ENCODE measurements at places on chromosomes 7 and 10.
A peak's percentile ranks its signal among the peaks of the same experiment; 100 is the strongest.

DNA sequence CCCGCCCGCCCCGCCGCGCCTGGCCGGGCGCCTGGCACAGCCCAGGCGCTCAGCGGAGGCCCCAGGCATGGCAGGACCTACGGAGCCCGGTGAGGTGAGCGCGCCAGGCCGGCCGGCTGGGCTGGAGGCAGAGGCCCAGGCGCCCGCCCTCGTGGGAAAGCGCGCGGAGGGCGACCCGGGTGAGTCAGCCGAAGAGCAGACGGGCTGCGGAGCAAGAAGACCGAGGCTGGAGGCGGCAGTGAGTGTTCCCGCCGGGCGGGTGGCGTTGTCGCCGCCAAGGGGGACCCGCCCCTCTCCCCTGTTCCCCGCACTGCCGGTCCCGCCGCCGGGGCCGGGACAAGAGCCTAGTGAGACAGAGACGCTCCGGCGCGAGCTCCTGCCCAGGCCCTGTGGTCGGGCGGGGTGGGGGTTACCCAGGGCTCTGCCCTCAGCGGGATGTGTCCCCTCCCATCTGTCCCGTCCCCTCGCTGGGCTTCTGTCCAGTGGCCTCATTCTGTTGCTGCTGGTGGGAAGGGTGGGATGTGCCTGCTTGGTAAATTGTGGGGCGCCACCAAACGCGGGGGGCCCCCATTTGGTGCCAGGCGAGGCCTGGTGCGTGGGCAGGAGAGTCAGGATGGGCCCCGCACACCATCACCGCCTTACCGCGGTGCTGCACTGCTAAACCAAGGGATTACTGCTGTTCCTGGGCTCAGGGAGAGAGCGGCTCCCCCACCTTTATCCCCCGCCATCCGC is 17.0 kb upstream of the NODAL start:
- no peak for DNase-seq
- H3K27me3 ChIP-seq, result peaks cover 68% of the 10 kb centered on the region
- no peaks in the 10 kb centered on the region for H3K36me3 ChIP-seq
- peaks cover 2% of the 10 kb centered on the region for H3K4me1 ChIP-seq
- H3K27ac ChIP-seq, result no peak overlapping the region

DNA sequence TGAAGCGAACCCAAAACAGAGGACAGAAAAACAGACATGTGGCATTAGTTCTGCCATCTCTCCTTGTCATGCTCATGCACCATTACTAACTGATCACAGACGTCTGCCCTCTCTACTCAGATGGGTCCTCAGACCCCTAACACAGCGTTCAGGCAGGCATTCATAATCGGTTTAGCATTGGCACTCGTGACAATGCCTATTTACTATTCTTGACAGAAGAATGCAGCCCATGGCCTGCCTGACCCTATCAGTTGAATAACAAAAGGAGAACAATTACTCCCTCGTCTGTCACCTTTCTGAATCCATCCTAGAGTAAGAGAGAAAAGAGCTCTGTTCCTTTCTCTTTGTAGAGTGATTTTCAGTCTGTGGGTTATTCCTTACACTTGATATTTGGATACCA is 194.6 kb upstream of the PHYHIPL start:
- H3K27ac ChIP-seq, result no peak overlapping the region
- H3K4me3 ChIP-seq, result no peak overlapping the region
- no peak for DNase-seq
- no peaks in the 10 kb centered on the region for H3K4me1 ChIP-seq
- no peaks in the 10 kb centered on the region for H3K27me3 ChIP-seq

DNA sequence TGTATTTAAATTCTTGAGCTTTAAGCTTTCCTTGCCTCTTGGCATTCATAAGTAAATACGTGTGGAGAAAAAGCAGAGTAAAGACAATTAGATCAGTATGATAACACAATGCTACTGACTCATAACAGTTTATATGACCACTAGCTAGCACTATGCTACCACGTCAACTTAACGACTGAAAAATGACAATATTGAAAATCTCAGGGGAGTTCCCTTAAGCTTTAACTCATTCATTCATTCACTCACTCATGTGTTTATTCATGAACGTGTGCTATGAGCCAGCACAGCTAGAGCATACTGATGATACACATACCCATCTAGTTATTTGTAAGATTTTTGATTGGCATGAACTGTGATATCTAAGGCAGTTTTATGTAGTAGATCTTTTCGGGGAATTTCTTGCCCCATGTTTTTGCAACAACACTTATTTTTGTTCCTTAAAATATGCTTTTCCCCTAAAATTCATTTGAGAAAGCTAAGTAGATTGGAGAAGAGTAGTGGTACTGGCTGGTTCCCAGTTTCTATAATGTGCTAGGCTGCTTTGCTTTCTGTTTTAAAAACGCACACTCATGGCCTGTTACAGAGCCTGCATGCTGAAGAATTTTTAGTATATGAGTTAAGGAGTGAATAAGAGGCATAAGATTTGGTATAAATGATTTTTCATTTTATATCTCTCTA is 57.4 kb upstream of the ACBD5 start:
- H3K4me3 ChIP-seq, result no peak overlapping the region
- peaks cover 4% of the 10 kb centered on the region for H3K27me3 ChIP-seq
- H3K36me3 ChIP-seq, result no peaks in the 10 kb centered on the region
- H3K4me1 ChIP-seq, result peaks cover 3% of the 10 kb centered on the region

DNA sequence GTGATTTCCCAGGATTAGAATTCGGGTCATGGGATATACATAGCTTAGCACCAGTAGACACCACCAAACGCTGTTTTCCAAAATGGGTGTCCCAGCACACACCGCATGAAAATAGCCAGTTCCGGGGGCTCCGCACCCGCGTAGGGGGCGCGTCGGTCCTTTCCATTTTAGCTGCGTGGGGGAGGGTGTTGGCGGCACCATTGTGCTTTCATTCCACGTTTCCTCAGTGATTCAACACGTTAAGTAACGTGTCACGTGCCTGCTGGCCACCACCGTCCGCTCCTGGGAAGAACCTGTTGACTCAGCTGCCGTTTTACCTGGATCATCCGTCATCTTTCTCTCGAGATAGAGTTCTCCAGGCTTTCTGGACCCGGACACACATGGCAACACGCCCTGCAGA is 25.6 kb upstream of the ADGRA1 start:
- no peak for DNase-seq
- no peak overlapping the region for H3K4me3 ChIP-seq
- no peaks in the 10 kb centered on the region for H3K36me3 ChIP-seq
- no peaks in the 10 kb centered on the region for H3K27me3 ChIP-seq
- H3K4me1 ChIP-seq, result peaks cover 16% of the 10 kb centered on the region

GRCh38 chr10:63464402-63465292 is 1.1 kb downstream of the JMJD1C start:
- no peak overlapping the region for H3K27ac ChIP-seq
- no peak for DNase-seq
- H3K27me3 ChIP-seq, result peaks cover 9% of the 10 kb centered on the region
- H3K36me3 ChIP-seq, result peaks cover 7% of the 10 kb centered on the region

- no peak overlapping the region for H3K4me3 ChIP-seq
- H3K4me1 ChIP-seq, result peaks cover 12% of the 10 kb centered on the region
- DNase-seq, result no peak
- H3K27me3 ChIP-seq, result peaks cover 23% of the 10 kb centered on the region
These were observed 11.6 kb upstream of the TNPO3 start for GRCh38 chr7:129066290-129067131.

GRCh38 chr10:77636282-77636966 is 1.2 kb downstream of the KCNMA1 start:
- peaks cover 2% of the 10 kb centered on the region for H3K4me1 ChIP-seq
- H3K27ac ChIP-seq, result no peak overlapping the region
- H3K4me3 ChIP-seq, result no peak overlapping the region

- H3K27ac ChIP-seq, result no peak overlapping the region
- H3K36me3 ChIP-seq, result peaks cover 8% of the 10 kb centered on the region
- no peak for DNase-seq
- H3K4me1 ChIP-seq, result no peaks in the 10 kb centered on the region
- no peak overlapping the region for H3K4me3 ChIP-seq
- no peaks in the 10 kb centered on the region for H3K27me3 ChIP-seq
These were observed 428.7 kb downstream of the EXOC4 start for GRCh38 chr7:133681529-133681928.

DNA sequence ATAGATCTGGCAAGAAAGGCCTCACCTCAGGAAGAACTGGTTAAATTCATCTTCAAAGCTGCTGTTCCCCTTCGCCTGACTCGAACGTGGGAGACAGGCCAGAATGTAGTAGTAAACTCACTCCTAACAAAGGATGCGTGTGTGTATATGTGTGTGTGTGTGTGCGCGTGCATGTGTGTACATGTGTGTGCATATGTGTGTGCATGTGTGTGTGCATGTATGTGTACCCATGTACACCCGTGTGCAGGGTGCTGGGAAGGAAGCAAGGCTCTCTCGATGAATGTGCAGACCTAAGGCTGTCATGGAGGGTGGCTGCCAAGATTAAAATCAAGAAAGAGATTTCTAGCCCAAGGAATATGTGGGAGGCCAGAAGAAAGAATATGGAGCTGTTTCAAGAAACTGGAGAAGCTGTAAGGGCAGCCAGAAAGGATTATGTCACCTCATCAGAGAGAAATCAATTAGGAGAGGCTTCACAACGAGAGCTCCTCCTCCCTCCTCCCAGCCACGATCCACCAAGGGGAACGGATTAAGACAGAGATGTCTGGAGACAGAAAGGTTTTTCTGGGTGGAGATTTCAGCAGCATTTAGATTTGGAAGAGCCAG is 34.0 kb upstream of the LBX1 start:
- no peak for DNase-seq
- no peaks in the 10 kb centered on the region for H3K4me1 ChIP-seq
- H3K27ac ChIP-seq, result no peak overlapping the region
- no peak overlapping the region for H3K4me3 ChIP-seq
- H3K36me3 ChIP-seq, result no peaks in the 10 kb centered on the region

- H3K36me3 ChIP-seq, result no peaks in the 10 kb centered on the region
- peaks cover 8% of the 10 kb centered on the region for H3K27me3 ChIP-seq
- no peak overlapping the region for H3K4me3 ChIP-seq
- no peak overlapping the region for H3K27ac ChIP-seq
- DNase-seq, result peak; percentile 9
These were observed 10.2 kb upstream of the EFCAB10 start for GRCh38 chr7:105591522-105591921.

DNA sequence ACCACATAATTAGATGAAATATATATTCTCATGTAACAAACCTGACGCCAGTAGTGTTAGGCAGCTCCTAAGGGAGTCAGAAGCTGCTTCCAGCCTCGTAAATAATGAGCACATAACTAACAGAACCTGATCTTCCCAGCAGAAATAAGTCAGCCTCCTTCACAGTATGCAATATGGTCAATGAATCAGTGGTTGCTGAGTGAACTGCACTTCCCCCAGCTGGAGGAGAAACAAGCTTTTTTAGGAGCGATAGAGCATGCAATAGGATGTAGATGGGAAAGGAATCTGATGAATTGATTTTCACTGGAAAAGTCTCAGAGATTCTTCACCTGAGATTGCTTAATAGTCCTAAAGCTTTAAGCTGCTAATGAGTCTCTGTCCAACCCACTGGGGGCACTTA is 337.2 kb upstream of the LRGUK start:
- DNase-seq, result no peak
- H3K4me1 ChIP-seq, result no peaks in the 10 kb centered on the region
- no peak overlapping the region for H3K27ac ChIP-seq
- no peak overlapping the region for H3K4me3 ChIP-seq
- H3K27me3 ChIP-seq, result no peaks in the 10 kb centered on the region

GRCh38 chr10:28569506-28570159 is 36.7 kb downstream of the WAC start:
- H3K27ac ChIP-seq, result peak overlapping the region; percentile 24
- no peak for DNase-seq
- peaks cover 45% of the 10 kb centered on the region for H3K36me3 ChIP-seq
- peaks cover 56% of the 10 kb centered on the region for H3K4me1 ChIP-seq

DNA sequence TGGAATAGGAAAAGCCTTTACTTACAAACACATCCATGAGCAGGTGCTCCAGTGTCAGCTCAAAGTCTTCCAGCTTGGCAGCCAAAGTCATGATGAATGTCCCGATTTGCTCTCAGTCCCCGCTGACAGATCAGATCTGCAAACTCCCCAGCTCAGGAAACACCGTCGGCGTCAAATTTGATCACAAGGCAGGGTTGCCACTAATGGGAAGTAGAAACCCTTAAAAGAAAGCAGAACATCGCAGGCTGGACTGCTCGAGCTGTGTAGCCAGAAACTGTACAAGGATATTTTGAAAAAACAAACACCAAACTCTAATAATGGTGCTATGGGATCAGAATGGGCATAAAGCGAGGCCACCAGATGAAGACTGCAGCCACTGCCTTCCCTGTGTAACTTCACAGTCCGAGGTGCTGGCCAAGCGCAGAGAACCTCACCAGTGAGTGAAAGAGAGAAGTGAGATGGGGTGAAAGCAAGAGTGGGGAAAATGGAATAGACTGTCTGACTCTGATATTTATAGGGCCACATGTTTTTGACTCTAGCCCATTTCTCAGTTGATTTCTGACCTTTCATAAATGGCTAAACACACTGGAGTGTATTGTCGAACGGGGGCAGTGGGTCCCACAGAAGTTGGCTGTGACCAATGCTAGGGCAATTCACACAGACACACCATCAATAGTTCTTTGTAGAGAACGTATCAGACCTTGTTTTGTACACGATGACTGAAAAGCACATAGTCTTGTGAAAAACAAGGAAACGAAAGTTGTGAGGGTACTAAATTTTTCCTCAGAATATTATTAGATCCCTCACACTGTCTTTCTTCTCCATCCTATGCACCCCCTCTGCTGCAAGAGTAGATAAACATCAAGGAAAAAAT is 306.2 kb downstream of the FRMD4A start:
- no peak overlapping the region for H3K27ac ChIP-seq
- H3K27me3 ChIP-seq, result peaks cover 30% of the 10 kb centered on the region
- H3K4me1 ChIP-seq, result peaks cover 3% of the 10 kb centered on the region
- no peaks in the 10 kb centered on the region for H3K36me3 ChIP-seq

- no peak overlapping the region for H3K27ac ChIP-seq
- no peak for DNase-seq
- no peaks in the 10 kb centered on the region for H3K27me3 ChIP-seq
- H3K36me3 ChIP-seq, result peaks cover 3% of the 10 kb centered on the region
These were observed 122.2 kb upstream of the LRGUK start for GRCh38 chr7:134004829-134005505.

Data from activated CD8-positive, alpha-beta memory T cell treated with anti-CD3 and anti-CD28 coated beads, Interleukin-2, amount 10 ng/mL, durations not matched to agents 7 days and 5 days (primary cell).